ENCODE measurements at places on chromosomes 16 and 17.

DNA sequence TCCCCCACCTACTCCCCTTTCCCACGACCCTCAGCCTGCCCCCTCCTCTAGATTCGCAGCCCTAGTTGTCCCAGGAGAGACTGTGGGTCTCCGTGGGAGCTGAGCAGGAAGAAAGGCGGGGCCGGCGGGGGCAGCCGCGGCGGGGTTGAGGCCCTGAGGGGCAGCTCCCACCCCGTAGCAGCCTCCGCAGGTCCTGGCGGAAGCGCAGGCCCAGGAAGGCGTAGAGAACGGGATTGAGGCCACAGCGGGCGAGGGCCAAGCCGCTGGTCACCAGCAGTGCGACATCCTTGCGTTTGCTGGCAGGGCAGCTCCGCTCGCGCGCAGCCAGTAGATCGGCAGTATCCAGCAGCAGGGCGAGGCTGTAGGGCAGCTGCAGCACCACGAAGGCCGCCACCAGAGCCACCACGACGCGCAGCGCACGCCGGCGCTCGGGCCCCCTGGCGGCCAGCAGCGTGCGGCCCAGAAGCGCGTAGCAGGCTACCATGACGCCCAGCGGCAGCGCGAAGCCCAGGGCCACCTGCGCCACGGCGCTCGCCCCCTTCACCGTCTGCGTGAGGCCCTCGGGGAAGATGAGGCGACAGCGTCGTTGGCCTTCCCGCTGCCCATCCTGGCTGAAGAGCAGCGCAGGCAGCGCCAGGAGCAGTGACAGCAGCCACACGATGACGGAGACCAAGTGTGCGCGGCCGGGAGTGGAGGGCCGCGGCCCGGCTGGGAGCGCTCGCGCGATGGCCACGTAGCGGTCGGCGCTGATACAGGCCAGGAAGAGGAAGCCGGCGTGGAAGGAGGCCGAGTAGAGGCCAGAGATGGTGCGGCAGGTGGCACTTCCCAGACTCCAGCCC is 1.9 kb downstream of the CCR10 start:
- DNase-seq, result no peak

GRCh38 chr17:81481073-81481799 is 31.4 kb downstream of the ACTG1 start:
- DNase-seq, result peak; percentile 24

DNA sequence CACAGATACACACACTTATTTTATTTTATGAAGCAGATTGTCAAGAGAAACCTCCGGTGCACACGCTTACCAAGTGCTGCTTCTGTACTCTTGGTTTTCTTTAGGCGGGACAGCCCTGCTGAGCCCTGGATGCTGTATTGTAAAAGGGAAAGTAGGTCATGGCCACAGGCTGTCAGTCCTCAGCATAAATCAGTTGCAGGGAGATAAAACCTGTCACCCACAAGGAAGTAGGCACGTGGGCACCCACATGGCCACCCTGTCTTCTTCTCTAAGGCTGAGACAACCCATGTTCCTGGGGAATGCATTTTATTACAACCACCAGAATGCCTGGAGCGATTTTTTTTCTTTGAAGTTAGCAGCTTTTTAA is 59.3 kb downstream of the ASIC2 start:
- no peak for DNase-seq

DNA sequence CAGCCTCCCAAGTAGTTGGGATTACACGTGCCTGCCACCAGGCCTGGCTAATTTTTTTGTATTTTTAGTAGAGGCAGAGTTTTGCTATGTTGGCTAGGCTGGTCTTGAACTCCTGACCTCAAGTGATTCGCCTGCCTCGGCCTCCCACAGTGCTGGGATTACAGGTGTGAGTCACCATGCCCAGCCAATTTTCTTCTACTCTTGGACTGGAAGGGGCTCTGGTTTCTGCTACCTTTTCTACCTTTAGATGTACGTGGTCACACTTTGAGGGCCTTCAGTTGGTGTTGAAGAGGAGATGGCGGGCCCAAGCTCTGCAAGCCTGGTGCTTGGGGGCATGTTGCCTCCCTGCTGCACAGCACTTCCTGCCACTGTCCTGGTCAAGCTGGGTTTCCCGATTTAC is 173.6 kb downstream of the PRKCA start:
- no peak for DNase-seq

DNA sequence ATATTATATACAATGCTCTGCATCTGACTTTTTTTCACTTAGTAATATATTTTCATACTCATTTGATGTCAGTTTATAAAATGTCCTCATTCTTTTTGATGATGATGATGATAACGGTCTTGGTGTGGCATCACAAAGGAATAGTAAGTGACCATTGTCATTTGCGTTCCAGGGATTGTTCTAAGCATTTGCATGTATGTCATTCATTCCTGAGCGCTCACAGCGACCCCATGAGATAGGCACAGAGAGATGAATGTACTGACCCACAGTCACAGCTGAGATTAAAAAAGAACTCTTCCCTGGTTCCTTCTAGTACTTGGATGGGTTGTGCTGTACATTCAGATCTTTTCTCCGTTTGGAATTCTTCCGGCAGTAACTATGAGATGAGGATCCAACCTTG is 21.2 kb upstream of the MSI2 start:
- no peak for DNase-seq

DNA sequence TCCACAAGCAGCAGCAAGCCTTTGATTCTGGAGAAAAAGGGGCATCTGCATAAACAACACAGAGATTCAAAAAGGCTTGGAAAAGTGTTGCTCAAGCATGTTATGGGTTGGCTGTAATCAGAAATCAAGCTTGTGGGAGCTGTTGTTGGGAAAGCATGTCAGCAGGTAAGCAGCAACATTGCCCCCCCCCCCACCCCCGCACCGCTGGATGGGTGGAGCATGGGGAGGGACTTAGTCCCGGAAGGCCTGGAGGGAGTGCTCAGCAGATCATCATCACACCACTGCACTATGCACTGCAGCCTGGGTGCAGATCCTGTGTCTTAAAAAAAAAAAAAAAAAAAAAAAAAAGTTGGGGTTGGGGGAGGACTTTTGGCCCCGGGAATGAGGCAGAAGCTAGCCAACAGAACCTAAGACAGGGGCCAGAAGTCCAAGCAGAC is 16.8 kb upstream of the AKAP1 start:
- DNase-seq, result no peak

GRCh38 chr16:75307506-75307905 is 56.1 kb upstream of the BCAR1 start:
- DNase-seq, result no peak

GRCh38 chr17:75864448-75864871 is 9.3 kb upstream of the WBP2 start:
- DNase-seq, result no peak

GRCh38 chr16:24174957-24175356 is 81.2 kb upstream of the CACNG3 start:
- DNase-seq, result no peak

- no peak for DNase-seq
Measured at GRCh38 chr17:44387804-44388203, 1.6 kb downstream of the ITGA2B start.

DNA sequence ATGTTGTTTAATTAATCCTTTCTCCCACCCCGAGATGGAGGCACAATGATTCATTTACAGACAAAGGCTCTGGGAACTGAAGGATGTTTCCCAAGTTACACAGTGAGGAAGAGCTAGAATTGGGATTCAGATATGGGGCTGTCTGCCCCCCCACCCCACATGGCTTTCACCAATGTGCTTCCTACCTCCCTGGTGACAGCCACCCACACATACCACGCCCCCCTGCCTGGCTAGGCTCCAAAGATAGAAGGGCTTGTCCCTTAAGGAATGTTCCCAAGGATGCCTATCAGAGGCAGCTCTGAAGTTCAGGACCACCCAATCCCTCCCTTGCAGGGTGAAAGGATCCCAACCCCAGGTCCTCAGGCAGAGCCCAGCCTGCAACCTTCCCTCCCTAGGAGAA is 32.9 kb downstream of the CFAP20 start:
- no peak for DNase-seq

- no peak for DNase-seq
Measured at GRCh38 chr16:66888647-66889615, 8.6 kb downstream of the PDP2 start.

- DNase-seq, result no peak
Measured at GRCh38 chr16:10663744-10664143, 31.0 kb downstream of the TEKT5 start.

- DNase-seq, result no peak
Measured at GRCh38 chr17:81022344-81022676, 12.6 kb upstream of the BAIAP2 start.

DNA sequence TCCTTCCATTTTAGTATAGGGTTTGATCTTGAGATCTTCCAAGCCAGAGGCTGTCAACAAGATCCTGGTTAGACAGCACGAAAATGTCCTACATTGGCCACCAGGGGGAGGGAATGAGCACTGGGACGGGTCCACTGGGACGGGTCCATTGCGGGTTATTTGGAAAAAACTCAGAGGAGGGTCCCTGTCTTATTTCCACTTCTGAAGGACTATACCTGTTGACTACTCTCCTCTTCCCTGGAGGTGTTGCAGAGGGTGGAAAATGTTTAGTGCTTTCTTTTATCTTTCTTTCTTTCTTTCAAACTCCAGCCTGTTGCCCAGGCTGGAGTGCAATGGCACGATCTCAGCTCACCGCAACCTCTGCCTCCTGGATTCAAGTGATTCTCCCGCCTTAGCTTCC is 2.5 kb downstream of the TTLL6 start:
- peak; percentile 19 for DNase-seq

DNA sequence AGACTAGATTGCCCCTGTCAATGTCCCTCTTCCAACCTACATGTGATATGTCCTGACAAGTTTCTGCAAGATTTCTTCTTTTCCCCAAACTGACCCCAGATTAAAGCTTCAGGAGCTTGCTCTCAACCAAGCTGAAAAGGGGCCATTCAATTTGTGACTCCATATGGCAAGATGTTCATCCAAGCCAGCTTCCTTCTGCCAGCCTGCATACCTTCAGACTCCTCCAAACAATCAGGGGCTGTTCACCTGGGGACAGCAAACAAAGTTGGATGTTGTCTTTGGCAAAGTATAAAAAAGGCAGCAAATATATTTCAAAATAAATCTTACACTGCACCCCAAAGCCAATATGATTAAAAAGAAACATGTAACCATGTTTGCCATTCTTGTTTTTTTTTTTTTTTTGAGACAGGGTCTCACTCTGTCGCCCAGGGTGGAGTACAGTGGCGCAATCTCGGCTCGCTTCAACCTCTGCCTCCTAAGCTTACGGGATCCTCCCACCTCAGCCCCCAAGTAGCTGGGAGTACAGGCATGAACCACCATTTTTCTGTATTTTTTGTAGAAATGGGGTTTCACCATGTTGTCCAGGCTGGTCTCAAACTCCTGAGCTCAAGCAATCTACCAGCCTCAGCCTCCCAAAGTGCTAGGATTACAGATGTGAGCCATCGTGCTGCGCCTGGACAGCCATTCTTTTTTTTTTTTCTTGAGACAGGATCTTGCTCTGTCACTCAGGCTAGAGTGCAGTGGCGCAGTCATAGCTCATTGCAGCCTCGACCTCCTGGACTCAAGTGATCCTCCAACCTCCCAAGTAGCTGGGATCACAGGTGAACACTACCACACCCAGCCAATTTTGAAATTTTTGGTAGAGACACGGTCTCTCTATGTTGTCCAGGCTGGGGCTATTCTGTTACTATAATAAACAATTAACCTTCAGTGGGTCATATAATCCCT is 50.0 kb upstream of the AKAP1 start:
- no peak for DNase-seq

- no peak for DNase-seq
Measured at GRCh38 chr16:81518439-81518757, 73.8 kb downstream of the CMIP start.

GRCh38 chr16:7380441-7380840 is 47.8 kb downstream of the RBFOX1 start:
- DNase-seq, result no peak

GRCh38 chr17:33421933-33422332 is 128.8 kb upstream of the ASIC2 start:
- no peak for DNase-seq

DNA sequence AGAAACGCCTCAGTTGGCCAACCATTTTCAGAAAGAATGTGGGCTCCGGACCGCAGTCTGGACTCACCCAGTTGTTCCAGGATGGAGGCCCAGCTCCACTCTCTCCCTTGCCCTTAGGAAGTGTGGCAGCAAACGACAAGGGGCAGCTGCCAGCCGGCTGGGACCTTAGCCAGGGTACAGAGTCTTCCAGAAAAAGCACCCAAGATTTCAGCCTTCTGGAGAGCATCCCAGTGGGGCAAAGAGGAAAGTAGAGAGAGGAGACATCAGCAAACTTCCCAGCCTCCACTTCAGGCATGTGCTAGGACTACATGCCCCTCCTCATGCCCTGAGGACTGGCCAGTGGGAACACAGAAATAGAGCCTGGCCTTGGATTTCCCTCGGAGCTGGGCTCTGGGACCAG is 56.8 kb upstream of the SCNN1B start:
- DNase-seq, result no peak

- DNase-seq, result no peak
Measured at GRCh38 chr16:88315543-88316105, 67.1 kb upstream of the ZNF469 start.

DNA sequence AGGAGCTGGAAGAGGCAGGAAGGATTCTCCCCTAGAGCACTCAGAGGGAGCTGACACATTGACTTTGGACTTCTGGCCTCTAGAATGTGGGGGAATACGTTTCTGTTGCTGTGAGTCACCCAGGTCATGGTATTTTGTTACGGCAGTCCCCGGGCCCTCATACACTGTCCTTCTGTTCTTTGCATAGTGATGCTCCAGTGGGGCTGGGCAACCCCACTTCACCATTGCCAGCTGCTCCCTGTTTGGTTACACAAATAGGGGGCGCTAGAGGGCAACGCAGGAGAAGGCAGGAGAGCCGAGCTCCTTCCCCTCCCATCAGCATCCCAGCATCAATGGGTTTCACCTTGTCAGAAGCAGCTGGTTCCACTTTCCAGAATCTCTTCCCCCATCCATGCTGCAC is 257.7 kb upstream of the FOXF1 start:
- no peak for DNase-seq

DNA sequence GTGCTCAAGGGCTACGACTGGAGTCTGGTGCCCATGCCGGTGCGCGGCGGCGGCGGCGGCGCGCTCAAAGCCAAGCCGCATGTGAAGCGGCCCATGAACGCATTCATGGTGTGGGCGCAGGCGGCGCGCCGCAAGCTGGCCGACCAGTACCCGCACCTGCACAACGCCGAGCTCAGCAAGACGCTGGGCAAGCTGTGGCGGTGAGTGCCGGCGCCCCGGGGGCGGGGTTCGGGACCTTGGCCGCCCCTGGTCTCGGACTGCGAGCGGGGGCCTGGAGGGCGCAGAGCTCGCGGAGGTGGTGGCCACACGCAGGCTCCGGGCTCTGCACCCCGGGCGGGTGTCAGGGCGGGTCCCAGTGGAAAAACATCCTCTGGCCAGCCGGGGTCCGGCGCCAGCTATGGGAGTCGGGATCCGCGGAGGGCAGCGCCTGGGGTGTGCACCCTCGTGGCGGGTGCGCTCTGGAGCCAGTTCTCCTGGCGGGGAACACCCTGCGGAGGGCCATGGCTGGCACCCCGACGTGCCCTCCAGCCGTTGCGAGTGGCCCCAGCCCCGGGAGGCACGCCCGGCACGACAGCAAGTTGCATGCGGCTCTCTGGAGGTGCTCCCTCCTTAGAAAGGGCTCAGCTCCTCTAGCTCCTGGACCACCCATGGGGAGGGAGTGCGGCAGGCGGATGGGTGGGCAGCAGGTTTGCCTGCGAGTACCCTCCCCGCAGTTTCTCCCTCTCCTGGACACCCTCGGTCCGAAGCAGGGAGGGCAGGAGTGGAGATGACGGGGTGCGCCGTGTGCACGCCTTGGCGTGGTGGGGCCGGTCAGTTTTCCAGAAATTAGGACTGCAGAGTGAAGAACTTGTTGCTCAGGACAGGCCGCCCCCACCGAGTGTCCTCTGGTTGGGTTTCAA is 824 bp downstream of the SOX8 start:
- no peak for DNase-seq
